Diencephalon (tissue), 1 donor: ENCODE measurements at places on chromosomes 5 and 9. TPM values are rescaled to one million over a fixed set of nuclear protein-coding genes. Genes with fewer than 3 reads are reported as not detected.

Gene KIAA0825
- 36.9 TPM for total RNA-seq

Gene TYRP1
- 1.6 TPM for total RNA-seq

Gene FOXB2
- 0.46 TPM for total RNA-seq

Gene ADAMTS12
- total RNA-seq: 5.8 TPM

Gene MFAP3
- 161 TPM for total RNA-seq

Gene PLEKHG4B
- total RNA-seq: 4.2 TPM

Gene DND1
- total RNA-seq: 0.69 TPM

Gene GABRA6
- 0.23 TPM for total RNA-seq

Gene MAMDC4
- total RNA-seq: 2.8 TPM

Gene ADAMTS13
- 3.5 TPM for total RNA-seq

Gene RARS1
- total RNA-seq: 171 TPM

Gene OLFML2A
- total RNA-seq: 2.3 TPM

Gene ENTPD8
- not detected for total RNA-seq

Gene INSL4
- not detected for total RNA-seq
